ENCODE measurements at places on chromosomes 3 and 15.

- DNase-seq = no peak
Observed at GRCh38 chr3:168858327-168858726, 762.6 kb upstream of the GOLIM4 start.

DNA sequence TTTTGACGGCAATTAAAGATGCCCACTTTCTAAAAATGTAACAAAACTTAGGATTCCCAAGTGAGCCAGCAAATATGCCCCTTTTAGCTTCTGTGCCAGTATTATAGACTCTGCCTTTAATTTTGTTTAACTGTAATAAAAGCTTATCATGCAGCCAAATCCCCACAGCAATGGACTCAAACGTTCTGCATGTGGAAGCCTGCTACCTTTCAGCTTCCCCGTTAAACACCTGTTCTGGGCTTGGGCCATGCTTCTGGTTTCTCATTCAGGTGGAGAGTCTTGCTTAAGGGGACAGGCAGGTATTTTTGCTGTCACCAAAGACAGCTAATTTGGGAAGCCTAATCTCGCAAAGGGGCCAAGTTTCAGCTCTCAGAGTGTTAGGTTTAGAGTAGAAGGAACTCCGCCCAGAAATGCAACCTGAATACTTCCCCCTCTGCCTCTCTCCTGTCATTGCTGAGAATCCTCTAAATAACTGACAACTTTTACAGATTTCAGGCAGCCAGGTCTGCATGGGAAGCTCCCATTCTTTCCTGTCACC is 399.4 kb upstream of the ATP11B start:
- DNase-seq = no peak

- peak; percentile 22 for DNase-seq
Observed at GRCh38 chr3:56782215-56782614, 19.5 kb downstream of the ARHGEF3 start.

DNA sequence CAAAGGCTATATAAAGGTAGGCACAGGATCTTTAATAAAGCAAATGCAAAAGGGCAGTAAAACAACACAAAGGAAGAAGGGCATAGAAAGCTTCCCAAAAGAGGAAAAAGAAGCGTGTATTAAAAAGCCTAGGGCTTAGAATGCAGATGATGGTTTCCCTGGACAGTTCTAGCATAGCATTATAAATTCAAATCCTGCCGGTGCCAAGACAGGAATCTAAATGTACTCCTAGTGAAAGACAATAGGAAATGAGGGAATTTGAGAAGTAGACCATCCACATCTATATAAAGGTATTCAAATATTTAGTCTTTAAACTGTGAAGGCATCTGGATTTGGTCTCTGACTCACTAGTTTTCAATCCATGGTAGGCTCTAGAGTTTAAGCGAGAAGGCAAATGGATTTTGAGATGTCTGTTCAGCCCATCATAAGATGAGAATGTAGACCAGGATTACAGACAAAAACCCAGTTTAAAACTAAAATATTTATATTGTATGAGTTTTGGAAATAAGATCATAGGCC is 431.8 kb downstream of the TBL1XR1 start:
- DNase-seq = no peak

DNA sequence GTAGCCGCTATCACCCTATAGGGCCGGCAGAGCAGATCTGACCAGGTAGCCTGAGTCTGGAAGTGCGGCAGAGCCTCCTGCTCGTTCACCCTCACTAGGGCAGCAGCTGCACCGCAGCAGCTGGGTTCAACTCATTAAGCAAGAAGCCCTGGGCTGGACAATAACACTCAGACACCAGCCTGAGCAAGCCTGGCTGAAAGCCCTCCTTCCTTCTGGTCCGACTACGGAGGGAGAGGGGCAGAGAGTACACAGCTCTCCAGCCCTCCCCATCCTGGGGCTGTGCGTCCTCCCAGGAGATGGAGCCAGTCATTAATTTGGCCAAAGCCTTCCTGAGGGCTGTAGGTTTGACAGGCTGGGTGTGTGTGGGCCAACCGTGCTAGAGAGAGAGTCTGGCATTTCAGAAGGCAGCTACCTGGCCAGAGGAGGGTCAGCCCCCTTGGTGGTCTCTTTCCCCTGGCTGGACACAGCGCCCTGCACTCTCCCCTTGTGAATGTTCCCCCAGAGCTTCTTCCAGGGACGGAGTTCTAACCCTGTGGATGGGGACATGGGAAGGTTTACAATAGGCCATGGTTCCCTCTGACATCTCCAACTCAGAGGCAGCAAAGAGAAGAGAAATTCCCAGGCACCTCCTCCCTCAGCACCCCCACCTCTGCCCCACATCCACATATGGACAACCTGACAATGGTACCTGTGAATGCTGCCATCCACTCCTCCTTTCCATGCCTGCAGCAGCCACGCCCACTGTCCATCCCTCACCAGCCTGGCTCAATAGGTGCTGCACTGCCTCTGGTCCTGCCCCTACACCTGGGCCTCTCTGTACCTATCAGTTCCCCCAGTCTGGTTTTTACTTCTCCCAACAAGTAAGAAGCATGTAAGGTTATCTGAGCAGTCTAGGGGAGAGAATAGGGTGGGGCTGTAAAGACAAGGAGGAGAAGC is 6.5 kb downstream of the CHRNB4 start:
- no peak for DNase-seq

DNA sequence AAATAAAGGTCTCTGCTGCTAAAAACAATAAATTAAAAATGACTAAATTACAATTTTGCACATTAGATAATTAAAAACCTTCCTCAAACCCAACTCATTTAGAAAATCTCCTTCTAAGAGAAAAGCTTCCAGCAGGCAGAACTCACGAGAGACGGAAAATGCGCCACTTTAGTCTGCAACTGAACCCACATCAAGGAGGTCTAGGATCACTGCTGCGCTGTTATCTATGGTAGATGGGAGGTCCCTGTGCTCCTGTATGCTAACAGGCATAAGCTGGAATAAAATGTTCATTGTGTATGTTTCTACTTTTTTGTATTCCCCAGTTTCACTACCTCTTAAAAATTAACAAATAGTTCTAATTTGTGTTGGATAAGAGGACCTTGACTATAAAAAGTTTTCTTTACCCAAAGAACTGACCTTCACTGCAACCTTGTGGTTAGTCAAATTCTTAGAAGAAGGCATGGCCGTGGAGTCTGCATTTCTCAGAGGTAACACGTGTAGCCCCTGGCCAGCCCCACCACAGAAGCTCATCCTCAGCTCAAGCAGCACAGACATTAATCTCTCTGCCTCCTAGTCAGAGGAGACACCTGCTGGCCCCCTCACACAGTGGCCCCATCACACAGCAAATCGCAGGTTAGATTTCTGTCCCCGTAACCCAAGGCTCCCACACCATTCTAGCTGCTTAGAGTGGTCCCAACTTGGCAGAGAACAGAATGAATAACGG is 22.3 kb downstream of the STIMATE start:
- no peak for DNase-seq

DNA sequence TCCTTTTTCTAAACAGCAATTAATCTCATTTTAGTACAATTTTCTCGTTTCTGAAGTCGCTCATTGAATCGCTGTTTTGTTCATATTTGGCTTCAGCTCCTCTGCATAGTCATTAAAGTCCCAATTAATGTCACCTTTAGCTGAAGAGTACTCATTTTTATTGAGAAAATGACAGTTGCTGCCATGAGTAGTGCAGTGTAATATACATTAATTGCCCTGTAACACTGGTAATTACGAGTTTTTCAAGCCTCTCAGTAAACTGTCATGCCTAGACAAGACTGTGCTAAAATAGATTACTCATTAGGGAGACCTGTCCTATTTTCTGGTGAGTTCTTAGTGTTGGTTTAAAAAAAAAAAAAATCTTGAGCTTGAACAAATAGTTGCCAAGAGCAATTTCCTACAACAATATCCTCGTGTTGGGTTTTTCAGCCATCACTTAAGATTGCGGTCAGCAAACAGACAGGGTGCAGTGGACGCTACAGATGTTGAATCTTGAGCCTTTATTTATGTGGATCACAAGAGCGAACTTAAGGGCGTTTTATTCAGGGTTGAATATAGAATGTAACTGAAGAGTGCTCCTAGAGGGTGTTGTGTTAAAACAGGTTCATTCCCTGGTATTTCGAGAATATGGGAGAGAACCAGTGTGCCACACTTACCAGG is 176.0 kb downstream of the CDIN1 start:
- DNase-seq = no peak

DNA sequence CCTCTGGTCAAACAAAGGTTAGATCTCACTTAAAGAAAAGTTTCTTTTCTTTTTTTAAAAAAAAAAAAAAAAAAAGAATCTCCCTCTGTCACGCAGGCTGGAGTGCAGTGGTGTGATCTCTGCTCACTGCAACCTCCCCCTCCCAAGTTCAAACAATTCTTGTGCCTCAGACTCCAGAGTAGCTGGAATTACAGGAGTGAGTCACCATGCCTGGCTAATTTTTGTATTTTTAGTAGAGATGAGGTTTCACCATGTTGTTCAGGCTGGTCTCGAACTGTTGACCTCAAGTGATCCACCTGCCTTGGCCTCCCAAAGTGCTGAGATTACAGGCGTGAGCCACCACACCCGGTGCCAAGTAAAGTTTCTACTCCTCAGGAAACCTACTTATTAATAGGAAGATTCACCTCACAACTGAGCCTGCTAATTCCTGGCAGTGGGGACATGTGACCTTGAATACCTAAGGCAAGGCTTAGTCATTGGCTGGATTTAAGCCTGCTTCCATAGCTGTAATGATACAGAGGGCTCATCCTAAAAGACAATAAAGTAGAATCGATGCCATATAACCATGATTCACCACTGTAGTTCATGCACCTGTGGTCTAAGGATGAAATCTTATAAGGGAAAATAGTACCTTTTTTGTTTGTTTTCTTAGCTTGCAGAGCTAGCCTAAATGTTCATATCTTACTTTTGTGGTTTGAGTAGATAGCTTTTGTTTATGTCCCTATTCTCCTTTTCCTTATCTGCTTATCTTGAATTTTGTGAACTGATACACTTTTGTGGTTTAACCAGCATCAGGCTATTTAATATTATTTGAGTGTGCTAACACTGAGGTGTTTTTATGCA is 24.8 kb upstream of the RBMS3 start:
- DNase-seq = no peak

- DNase-seq = no peak
Observed at GRCh38 chr3:61237858-61238257, 13.4 kb downstream of the FHIT start.

- DNase-seq = no peak
Observed at GRCh38 chr3:39911465-39912309, 102.3 kb downstream of the MYRIP start.

GRCh38 chr3:178126686-178127085 is 409.6 kb upstream of the KCNMB2 start:
- no peak for DNase-seq

All from HuH-7 (cell line).